ENCODE measurements at places on chromosomes 3 and 15. TPM values are rescaled to one million over a fixed set of nuclear protein-coding genes. Genes with fewer than 3 reads are reported as not detected.
A peak's percentile ranks its signal among the peaks of the same experiment; 100 is the strongest.

GRCh38 chr3:104628185-104628789 is 738.4 kb upstream of the ALCAM start:
- no peak for DNase-seq

- DNase-seq = no peak
Observed at GRCh38 chr15:45023659-45024225, 747 bp downstream of the SORD start.

DNA sequence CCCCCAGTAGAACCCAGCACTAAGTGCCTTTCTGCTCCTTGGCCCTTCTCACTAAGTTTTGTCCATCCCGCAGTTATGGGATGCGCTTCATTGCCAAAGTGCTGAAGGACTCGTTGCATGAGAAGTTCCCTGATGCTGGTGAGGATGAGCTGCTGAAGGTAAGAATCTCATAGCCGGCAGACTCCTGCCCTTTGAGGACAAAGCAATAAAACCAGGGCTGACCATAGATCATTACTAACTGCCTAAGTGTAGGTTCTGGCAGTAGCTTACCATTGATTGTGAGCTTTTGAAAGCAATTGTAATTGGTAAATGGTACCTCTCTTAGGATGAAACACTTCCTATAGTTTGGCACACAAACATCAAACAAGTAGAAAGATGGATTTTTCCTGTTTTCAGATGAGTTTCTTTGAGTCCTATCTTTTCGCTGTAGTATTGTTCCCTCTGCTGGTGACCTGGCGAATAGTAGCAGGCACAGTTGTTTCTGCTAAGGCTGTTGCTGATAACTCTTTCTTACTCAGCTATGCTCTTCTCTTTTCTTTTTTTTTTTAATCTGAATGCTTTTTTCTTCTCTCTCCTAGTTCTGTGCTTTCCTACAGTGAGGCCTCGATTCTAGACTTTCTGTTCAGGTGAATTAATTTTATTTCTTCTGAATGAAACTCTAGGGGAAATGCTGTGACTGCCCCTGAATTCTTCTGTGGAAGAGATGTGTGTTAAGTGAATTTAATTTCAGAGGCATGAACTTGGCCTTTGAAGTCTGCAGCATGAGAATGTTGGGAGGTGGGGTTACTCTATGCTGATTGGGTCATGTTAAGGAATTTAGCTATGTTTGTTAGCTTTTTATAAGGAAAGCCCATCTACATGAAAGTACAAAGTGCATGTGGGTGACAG is 47.4 kb upstream of the CRTC3 start:
- DNase-seq = no peak

GRCh38 chr3:100899440-100900091 is 93.7 kb downstream of the ABI3BP start:
- DNase-seq = no peak

DNA sequence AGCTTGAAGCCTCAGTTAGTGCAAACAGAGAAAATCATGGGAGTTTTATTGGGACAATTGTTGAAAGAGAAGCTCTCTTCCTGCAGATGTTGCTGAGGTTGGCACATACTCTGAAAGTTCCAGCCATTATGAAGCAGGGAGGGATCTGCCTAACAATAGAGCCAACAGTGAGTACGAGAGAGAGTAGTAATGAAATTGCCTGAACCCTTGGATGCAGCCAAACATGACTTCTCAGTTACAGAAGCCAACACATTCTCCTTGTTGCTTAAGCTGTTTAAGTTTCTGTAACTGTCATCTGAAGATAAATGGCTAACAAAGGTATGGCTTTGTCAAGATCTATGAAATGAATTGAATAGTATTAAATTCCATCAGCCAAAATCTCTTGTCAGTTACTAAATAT is 211.0 kb upstream of the TTC14 start:
- no peak for DNase-seq

GRCh38 chr15:93485438-93486327 is 396.7 kb upstream of the RGMA start:
- no peak for DNase-seq

- DNase-seq = no peak
Observed at GRCh38 chr15:33778852-33779251, 189.4 kb upstream of the CHRM5 start.

DNA sequence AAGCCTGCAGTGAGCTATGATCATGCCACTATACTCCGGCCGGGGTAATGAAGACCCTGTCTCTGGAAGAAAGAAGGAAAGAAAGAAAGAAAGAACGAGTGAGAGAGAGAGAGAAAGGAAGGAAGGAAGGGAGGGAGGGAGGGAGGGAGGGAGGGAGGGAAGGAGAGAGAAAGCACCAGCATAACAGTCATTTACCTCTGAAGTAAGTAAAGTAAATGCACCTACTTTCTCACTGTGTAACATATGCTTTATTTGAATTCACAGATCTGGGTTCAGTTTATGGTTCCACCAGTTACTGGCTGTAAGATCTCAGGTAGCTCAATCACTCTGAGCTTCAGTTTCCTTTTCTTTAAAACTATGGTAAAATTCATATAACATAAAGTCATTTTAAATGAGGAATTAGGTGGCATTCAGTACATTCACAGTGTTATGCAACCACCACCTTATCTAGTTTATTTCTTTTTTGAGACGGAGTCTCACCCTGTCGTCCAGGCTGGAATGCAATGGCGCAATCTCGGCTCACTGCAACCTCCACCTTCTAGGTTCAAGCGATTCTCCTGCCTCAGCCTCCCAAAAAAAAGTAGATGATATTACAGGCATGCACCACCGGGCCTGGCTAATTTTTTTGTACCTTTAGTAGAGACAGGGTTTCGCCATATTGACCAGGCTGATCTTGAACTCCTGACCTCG is 16.1 kb upstream of the RAD54L2 start:
- no peak for DNase-seq

GRCh38 chr3:52121813-52122212 is 32.4 kb downstream of the POC1A start:
- DNase-seq = no peak

DNA sequence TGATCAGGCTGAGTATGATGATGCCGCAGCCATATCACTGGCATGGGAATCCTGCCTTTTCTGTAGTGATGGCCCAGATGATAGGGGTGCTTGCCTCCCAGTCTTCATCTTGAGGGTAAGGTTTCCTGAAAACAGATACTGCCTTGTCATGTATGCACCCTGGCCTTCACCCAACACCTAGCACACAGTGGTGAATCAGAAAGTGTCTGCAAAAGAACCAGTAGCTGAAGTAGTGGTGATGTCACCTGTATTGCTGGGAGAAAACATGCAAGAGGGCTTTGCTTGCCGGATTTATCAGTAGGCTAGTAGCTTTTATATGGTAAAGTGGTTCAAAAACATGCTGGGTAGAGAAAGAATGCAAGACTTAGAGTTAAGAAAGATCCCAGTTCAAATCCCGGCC is 419.8 kb upstream of the WNT5A start:
- DNase-seq = no peak

DNA sequence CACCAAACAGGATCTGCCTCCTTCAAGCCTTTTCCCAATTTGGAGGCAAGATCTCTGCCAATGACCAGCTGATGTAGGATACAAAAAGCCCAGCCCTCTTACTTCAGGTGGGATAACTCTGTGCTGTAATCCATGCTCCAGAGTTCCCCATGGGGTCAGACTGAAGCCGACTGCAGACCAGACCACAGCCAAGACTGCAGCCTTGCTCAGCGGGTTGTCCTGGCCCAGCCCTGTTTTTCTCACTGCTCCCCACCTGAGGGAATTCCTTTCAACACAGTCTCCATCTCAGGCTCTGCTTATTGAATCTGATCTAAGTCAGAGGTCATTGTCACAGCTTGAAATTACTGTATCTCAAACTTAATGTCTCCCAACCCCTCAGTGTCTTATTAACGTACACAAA is 207.0 kb downstream of the MYRIP start:
- no peak for DNase-seq

GRCh38 chr15:63987796-63988378 is 58.4 kb downstream of the DAPK2 start:
- no peak for DNase-seq

- peak; percentile 74 for DNase-seq
Observed at GRCh38 chr3:50246517-50246954, 10.5 kb downstream of the GNAI2 start.

DNA sequence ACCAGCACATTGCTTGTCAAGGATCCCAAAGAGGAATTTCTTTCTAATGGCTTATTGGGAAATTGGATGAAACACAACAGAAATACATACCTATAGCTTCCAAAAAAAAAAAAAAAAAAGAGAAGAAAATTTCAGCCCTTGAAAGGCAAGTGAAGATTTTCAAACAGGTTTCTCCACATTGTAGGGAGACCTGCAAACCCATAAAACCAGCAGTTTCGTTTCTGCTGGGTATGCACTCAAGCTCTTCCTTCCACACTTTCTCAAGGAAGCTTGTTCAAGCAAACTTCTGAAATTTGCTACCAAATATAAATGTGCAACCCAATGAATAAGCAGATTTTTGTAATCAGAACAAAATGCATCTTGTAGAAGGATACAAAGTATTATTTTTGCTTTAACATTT is 15.9 kb upstream of the SH3BP5 start:
- DNase-seq = no peak

Gene LYZL4
- total RNA-seq = not detected

Gene CPLX3
- not detected for total RNA-seq

Gene SEMA3F
- 65.6 TPM for total RNA-seq

Gene PYGO1
- 11.1 TPM for total RNA-seq

Gene CLDN18
- 197 TPM for total RNA-seq

Gene CLSTN2
- total RNA-seq = 3.0 TPM

Gene PLIN1
- total RNA-seq = 1.1 TPM

Gene BNC1
- 3.1 TPM for total RNA-seq

Data from upper lobe of right lung (tissue), 1 donor.